ENCODE measurements at places on chromosomes 16 and 17. TPM values are rescaled to one million over a fixed set of nuclear protein-coding genes. Genes with fewer than 3 reads are reported as not detected.

DNA sequence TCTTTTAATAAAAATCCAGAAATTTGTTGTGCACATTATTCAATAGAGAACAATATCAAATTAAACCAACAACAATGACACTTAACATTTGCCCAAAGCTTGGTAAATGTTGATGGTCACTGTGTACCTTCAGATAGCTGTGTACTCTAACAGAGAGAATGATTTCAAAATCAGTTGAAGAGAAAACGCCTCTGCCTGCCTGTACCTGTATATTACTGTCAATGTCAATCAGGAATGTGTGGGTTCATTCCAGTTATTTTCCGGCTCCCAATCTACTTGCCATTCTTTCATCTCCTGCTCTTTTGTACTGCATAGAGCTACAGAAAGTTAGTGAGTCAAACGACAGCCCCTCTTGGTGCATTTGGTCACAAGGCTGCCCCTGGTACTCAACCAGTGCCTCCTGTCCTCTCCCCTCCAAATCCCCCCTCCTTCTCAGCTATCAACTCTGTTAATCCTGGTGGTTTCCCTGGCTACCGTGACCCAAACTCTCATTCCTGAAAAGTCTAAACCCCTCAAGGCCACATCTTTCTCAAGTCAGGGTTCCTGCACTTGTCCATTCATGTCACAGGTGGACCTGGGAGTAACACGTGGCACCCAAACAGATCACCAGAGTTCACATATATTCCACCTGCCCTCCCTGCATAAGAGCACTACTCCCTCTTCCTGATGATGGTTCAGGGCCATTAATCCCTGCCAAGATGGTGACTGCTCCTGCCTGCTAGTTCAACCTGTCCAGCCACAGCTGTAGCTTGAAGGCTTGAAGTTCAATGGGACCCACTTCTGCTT is 13.6 kb upstream of the ARL4D start:
- no peak for DNase-seq
- H3K27me3 ChIP-seq = no peaks in the 10 kb centered on the region
- H3K36me3 ChIP-seq = peaks cover 7% of the 10 kb centered on the region
- H3K4me3 ChIP-seq = no peak overlapping the region

DNA sequence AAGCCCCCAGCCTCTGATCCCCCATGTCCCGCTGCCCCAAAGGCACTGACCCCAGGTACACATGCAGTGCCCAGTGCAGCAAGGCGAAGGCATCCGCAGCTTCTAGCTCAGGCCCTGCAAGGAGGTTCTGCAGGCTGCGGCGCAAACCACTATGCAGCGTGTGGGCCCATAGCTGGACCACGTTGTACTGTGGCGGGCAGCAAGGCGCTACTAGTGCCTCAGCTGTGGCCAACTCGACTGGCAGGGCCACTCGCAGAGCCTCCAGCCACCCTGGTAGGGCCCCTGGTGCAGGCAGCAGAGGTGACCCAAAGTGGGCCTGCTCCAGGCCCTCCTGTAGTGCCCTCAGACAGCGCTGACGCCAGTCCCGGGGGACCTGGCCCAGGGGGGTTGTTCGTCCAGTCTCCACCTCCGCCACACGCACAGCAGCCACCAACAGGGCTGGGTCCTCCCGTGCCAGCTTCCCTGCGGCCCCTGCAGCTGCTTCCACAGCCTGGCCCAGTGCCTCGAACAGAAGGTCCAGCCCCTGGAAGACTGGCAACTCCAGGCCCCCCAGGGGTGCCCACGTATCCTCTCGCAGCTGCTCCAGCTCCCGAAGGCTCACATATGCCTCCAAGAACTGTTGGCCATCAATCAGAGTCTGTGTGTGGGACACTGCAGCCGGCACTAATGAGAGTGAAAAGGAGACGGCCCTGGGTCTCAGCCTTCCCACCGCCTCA is 2.6 kb downstream of the EXOC3L1 start:
- no peak for DNase-seq
- no peak overlapping the region for H3K27ac ChIP-seq
- H3K4me3 ChIP-seq = no peak overlapping the region
- no peaks in the 10 kb centered on the region for H3K36me3 ChIP-seq
- H3K27me3 ChIP-seq = peaks cover 5% of the 10 kb centered on the region

- H3K4me3 ChIP-seq = peak overlapping the region; percentile 90
- peaks cover 7% of the 10 kb centered on the region for H3K36me3 ChIP-seq
- peaks cover 75% of the 10 kb centered on the region for H3K4me1 ChIP-seq
- H3K27me3 ChIP-seq = no peaks in the 10 kb centered on the region
- H3K27ac ChIP-seq = peak overlapping the region; percentile 96
Measured at GRCh38 chr16:50282955-50283631, 16.7 kb downstream of the ADCY7 start.

DNA sequence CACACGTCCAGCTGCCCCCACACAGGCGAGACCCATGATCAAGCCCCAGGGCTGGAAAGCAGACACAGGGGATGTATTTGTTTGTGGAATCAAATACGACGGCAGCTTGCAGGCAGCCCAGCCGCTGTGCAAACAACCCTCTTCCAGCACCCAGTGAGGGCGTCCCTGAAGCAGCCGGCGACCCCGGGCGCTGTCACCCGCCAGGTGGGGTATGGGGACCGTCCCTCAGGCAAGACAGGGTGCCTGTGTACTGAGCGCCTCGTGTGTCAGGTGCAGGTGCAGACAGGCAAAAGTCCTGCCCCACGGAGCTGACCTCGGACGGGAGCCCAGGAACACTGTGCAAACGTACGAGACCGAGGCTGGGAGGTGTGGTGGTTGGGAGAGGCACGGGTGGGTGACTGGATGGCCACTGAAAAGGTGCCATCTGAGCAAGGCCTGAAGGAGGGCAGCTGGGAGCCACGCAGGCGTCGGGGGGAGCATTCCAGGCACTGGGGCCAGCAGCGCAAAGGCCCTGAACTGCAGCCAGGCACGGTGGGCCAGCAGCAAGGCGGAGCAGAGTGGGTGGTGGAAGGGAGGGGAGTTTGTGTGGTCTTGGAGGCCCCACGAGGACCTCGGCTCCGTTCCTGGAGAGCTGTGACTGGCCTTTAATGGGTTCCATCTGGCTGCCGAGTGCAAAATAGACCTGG is 48.5 kb downstream of the CBFA2T3 start:
- no peaks in the 10 kb centered on the region for H3K4me1 ChIP-seq
- no peak overlapping the region for H3K27ac ChIP-seq
- peaks cover 2% of the 10 kb centered on the region for H3K27me3 ChIP-seq
- no peak for DNase-seq

GRCh38 chr17:54967621-54968261 is 713 bp downstream of the COX11 start:
- H3K4me1 ChIP-seq = peaks cover 9% of the 10 kb centered on the region
- H3K36me3 ChIP-seq = no peaks in the 10 kb centered on the region
- H3K27me3 ChIP-seq = no peaks in the 10 kb centered on the region
- DNase-seq = no peak

DNA sequence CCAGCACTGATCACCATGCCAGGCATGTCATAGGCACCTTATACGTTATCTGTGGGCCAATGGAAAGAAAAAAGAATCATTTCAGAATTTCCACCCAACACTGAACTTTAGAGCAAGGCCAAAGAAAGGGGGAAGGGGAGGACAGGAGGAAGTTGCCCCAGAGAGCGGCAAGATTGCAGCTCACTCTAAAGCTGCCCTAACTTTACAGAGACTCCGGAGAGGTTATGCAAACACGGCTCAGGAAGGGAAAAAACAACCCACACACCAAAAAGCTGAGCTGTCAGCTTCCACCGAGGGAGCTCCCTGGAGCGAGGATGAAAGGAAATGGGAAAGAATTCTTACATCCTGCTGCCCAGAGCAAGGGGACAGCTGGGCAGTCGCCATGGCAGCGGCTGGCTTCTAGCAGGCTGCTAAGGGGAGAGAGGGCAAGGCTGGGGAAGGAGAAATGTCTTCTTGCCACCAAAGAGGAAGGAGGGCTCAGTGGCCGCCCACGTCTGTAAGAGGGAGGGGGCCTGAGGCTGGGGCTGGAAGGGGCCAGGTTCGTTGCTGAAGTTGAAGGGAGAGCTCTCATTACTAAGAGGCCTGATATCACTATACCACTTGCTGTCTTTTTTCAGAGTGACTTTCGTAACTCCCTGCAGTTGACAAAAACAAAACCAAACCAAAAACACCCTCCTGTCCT is 18.2 kb downstream of the COTL1 start:
- peak overlapping the region; percentile 96 for H3K27ac ChIP-seq
- DNase-seq = no peak

The AHSP gene
- not detected for total RNA-seq

The PIK3R5 gene
- 119 TPM for total RNA-seq

The CCL1 gene
- 3.5 TPM for total RNA-seq

Measured in natural killer cell treated with Interleukin-12 subunit alpha and Interleukin-12 subunit beta and Interleukin-15 and Interleukin-18, amount 100 ng/mL, for 72 hours (primary cell).